ENCODE measurements at places on chromosomes 5 and 9.

GRCh38 chr5:154395407-154396106 is 50.2 kb upstream of the SAP30L start:
- DNase-seq: peak; percentile 92

DNA sequence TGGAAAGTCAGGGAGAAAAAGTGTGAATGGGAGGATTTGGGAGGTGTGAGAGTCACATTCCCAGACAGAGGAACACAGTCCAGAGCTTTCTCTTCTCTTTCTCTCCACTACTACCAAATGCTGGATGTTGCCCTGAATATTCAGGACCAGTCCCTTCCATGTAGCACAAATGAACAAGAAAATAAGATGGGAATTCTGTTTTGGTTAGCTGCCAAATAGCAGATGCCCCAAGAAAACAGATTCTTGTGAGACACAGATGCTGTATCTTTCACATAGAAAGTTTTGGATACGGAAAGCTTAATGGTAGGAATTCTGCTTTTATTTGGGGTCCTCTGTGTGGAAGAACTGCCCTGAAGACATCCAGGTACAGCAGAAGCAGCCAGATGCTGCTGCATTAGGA is 37.8 kb downstream of the PRLR start:
- no peak for DNase-seq

DNA sequence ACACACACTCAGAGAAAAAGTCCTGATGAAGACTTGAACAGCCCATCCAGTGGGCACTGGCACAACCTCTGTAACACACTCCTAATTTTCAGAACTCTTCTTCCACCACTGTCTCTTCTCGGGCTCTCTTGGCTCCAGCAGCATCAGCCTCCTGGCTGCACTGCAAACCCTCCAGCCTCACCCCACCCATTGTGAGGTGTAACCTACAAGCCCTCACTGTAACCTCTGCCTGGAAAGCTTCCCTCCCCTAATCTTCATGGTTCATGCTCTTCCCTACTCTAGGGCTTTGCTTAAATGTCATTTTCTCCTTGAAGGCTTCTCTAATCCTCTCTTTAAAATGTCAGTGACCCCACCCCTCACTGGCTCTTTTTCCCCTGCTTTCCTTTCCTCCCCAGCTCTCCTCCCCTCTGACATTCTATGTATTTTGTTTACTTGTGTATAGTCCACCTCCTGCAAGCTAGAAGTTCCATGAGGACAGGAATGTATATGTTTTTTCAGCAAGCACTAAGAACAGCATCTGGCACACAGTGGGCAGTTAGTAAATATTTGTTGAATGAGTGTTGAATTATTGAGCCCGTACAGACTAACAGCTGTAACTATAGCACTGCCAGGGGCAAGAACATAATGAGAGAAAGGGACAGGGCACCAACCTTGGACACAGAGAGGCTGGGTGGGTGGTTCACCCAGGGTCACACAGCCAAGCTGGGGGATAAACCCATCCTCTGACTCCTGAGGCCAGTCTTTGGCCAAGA is 76.4 kb downstream of the ESM1 start:
- no peak for DNase-seq

DNA sequence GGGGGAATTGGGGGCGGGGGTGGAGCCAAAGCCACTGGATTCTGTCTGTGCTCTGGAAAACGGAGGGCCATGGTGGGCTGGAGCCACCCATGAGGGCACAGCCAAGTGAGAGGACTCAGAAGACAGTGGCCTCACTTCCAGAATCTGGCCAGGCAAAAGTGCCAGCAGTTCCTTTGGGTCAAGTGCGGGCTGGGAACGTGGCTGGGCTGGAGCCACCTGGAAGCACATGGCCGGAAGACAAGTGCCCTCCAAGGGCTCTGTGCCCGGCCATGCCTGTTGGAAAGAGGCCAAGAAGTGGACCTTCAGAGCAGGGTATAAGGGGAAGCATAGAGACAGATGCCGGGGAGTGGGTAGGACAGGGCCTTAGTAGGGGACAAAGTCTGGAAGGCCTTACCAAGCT is 11.7 kb upstream of the SH3PXD2B start:
- no peak for DNase-seq

- no peak for DNase-seq
Measured at GRCh38 chr9:105281272-105281671, 36.8 kb downstream of the SLC44A1 start.

DNA sequence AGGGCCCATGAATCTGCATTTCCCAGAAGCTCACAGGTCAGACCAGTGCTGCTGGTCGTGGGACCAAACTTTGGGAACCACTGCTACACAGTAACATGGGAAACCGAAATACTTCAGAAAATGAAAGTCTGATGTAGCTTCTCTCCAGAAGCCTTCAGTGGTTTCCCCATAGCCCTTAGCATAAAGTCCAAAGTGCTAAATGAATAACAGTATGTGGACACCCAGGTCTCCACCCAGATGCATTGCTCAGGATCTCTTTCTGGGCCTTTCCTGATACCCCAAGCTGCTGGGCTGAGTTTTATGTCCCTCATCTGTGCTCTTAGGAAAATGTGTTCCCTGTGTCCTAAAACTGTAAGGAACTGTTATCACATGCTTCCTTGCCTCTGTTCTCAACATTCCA is 100.4 kb downstream of the NFIB start:
- DNase-seq: no peak

- DNase-seq: no peak
Measured at GRCh38 chr9:87535817-87536539, 38.3 kb downstream of the DAPK1 start.
